ENCODE measurements at places on chromosomes 5 and 9. TPM values are rescaled to one million over a fixed set of nuclear protein-coding genes. Genes with fewer than 3 reads are reported as not detected.

The STPG3 gene
- not detected for total RNA-seq

- no peak for DNase-seq
Observed at GRCh38 chr9:129408535-129409215, 212.2 kb downstream of the C9orf50 start.

DNA sequence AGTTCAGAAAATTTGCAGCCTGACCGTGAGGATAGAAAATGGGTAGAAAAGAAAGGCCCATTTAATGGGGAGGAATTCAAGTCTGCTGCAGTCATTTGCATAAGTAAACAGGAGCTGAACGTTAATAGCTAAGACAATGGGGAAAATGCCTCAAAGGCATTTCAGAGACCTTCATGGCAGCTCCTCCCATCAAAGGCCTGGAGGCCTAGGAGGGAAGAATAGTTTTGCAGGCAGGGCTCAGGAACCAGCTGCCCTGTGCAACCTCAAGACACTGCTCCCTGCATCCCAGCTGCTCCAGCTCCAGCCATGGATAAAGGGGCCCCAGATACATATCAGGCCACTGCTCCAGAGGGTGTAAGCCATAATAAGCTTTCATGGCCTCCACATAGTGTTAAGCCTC, 32.2 kb upstream of the CDH18 start:
- DNase-seq, result no peak

The FOXI1 gene
- not detected for total RNA-seq

The LAMC3 gene
- 0.32 TPM for total RNA-seq

- DNase-seq, result no peak
Observed at GRCh38 chr9:12425878-12426864, 267.0 kb upstream of the TYRP1 start.

The TAS2R1 gene
- total RNA-seq, result not detected

DNA sequence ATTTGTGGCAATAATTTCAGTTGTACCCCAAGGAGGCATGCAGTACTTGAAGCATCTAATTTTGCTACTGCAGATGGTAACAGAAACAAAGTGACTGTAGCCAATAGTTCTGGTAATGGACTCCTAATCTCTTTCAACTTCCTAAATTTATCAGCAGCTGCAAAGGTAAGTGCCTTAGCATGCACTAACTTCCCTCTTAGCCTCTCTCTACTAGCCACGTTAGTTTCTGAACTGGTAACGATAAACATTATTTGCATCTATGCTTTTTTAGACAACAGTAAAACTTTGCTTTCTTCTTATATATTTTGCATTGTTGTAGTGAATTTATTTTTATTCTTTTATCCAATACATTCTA, 6.2 kb upstream of the CKS2 start:
- DNase-seq, result no peak

The OR1N2 gene
- not detected for total RNA-seq

- DNase-seq, result peak; percentile 88
Observed at GRCh38 chr5:38809388-38810359, 36.1 kb upstream of the OSMR start.

The CA9 gene
- 4.3 TPM for total RNA-seq

- peak; percentile 95 for DNase-seq
Observed at GRCh38 chr9:6007058-6007769, 8.2 kb downstream of the RANBP6 start.

GRCh38 chr5:151155775-151156506, 1.6 kb downstream of the ANXA6 start:
- no peak for DNase-seq

GRCh38 chr5:92801911-92802310, 779.1 kb downstream of the NR2F1-AS1 start:
- no peak for DNase-seq

GRCh38 chr9:127664678-127665507, 41.9 kb upstream of the CFAP157 start:
- no peak for DNase-seq

DNA sequence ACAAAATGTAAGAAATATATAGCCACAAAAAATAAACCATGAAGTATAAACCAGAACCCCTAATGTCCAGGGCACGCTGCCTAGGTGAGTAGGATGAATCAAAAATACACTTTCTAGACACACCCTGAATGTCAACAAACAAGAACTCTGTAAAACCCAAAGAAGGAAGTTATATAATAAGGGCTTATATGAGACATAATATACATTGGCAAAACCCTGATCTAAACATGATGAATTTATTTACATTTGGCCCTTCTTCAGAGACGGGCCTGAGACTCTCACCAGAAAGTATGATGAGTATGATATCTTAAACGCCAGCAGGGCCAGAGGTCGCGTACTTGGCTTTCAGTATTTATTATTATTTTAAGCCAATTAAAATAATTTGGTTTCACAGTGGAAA, 125.1 kb upstream of the FST start:
- DNase-seq, result no peak

The LCNL1 gene
- total RNA-seq, result 0.36 TPM

The PRRX2 gene
- total RNA-seq, result 68.8 TPM

GRCh38 chr9:13446286-13446937, 166.9 kb upstream of the MPDZ start:
- no peak for DNase-seq

GRCh38 chr5:88872971-88873370, 10.0 kb downstream of the MEF2C start:
- no peak for DNase-seq

DNA sequence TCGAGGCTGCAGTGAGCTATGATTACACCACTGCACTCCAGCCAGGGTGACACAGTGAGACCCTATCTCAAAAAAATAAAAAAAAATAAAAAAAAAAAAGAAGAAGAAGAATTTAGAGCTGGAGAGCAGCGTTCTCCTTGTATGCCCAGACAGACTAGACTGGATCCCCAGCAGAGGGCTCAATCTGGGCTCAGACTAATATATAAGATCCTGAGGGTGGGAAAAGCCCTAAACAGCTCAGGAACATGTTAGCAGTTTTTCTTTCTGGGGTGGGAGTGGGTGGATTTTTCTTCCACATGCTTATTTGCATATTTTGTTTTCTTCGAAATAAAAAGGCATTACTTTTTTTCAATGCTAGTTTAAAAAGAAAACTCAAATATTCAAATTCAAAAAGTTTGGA, 904 bp upstream of the BSPRY start:
- DNase-seq, result no peak

DNA sequence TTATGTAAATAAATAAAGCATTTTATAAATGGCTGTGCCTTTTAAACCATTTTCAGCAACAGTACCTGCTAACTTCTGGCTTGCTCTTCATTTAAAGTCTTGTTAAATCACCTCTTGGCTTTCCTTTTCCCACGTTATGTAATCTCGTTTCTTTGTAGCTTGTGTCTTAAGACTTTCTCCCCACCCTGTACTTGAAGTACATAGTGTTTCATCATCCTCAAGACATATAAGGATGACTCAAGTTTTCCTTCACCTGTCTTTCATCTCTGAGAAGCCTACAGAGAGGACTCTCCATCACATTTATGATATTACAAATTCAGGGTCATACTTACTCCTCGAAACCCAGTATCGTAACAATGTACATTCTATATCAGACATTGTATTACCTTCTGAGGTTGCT, 33.9 kb downstream of the PRELID2 start:
- no peak for DNase-seq

DNA sequence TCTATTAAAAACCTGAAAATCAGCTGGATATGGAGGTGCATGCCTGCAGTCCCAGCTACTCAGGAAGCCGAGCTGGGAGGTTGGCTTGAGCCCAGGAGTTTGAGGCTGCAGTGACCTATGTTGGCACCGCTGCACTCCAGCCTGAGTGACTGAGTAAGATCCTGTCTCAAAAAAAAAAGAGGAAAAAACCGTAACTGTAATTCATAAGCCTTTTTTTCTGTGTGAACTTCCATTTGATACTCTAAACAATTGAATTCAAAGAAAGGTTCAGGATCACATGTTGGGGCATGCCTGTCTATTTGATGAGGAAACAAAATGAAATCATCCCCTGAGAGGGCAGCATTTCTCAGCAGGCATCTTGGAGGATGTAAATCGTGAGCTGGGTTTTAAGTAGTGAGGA, 38.8 kb downstream of the ITGA2 start:
- peak; percentile 82 for DNase-seq

- no peak for DNase-seq
Observed at GRCh38 chr5:14748180-14748900, 83.8 kb downstream of the OTULIN start.

DNA sequence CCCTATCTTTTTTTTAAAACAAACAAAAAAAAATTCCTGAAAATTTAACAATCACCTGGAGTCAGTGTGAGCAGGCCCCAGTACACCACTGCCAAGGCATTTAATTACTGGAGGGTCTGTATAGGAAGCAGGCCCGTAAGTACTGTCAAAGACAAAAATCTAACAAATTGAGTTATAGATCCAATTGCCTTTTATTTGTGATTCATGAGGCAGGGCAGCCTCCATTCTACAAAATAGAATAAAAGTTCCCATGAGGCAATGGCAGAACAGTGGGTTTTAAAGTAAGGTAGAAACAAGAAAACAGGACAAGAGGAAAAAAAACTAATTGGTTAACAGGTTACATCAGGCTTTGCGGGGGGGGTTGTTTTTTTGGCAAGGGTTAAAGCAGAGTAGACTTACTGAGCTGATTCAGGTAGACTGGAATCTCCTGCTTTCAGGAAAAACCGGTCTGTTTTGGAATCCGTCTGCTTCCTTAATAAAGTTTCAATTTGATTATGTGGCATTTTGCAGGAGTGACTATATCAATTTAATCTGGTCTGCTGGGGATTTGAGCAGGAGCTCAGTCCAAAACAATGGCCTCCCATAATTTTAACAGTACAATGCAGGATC, 48.9 kb downstream of the AUH start:
- no peak for DNase-seq

DNA sequence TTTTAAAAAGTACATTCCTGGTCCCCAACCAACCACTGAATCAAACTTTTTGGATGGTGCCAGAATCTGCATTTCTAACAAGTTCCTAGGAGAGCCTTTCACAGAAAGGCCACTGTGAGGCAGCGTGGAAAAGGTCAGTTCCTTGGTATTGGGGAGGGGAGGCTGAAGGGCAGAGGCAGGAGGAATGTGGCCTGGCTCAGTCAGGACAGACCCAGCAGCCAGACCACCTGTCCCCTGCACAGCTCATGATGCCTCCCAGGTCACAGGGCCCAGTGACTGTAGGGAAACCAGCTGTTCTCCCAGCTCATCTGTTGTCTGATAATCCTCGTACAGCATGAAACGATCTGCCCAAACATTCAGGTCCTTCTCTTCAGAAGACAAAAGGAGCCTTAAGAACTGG, 132.9 kb downstream of the LHFPL2 start:
- DNase-seq, result no peak

The PCDH1 gene
- total RNA-seq, result 29.4 TPM

GRCh38 chr9:129235931-129236331, 57.9 kb upstream of the IER5L start:
- DNase-seq, result no peak

DNA sequence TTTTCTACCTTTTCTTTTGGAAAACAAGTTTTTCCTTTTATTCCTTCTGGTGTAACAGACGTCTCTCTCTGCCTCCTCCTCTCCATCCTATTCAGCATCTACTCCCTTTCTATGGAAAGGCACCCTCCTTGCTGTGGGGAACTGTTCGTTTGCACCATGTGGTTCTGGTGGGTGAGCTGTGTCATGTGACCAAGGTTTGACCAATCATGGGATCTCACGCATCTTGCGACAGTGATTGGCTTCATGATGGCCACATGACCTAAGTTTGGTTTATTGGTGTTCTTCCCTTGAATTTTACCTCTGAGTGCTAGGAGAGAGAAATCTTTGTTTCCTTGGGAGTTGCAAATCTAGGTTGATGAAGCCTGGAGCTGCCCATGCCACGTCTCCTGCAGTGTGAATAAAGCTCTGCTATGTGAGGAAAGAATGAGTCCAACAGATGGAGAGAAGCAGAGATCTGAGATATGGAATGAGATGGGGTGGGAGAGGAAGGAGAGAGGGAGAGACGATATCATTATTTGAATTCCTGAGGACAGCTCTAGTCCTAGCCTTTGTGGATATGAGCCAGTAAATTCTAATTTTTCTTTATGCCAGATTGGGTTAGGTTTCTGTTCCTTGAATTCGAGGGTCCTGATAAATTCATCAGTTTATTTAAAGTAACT, 178.8 kb upstream of the IL12B start:
- no peak for DNase-seq

GRCh38 chr5:96279801-96280542, 153.1 kb downstream of the PCSK1 start:
- DNase-seq, result no peak

- no peak for DNase-seq
Observed at GRCh38 chr5:143914756-143915155, 102.8 kb downstream of the HMHB1 start.

The CCDC192 gene
- not detected for total RNA-seq

DNA sequence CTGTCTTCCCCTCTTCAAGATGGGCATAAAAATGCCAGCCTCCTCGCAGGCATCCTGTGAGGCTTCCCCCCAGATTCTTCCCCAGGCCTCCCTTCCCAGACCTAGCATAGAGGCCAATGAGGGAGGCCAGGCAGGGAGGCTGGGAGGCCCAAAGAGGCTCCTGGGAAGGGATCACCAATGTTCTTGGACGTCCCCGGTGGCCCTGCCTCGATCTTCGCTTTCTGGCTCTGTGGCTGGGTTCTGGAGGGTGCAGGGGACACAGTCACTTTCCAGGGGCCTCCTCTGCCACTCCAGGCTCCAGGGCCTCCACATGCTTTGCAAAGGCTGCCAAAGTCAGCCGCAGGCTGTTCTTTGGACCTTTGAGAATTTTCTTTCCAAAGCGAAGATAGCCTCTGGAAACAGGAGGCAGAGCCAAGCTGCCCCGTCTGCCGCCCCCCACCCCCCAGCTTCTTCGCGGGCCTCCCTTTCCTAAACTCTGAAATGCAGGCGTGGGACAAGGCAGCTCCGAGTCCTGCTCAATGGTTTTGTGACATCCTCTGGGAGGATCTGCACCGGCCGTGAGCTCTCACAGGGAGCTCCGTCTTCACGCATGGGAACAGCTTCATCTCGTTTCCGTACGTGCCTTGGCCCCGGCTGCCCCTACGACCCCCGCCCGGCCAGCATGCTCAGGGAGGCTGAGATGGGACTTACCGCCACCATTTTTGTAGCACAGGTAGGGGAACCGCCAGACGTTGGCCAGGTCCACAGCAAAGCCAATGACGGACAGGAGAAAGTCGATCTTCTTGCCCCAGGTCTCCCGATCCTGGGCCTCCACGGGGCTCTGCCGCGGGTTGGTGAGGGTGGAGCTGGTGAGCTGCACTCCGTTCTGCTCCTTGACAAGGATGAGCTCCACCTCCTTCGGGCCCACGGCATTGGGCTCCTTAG, 2.8 kb downstream of the SLC6A3 start:
- DNase-seq, result no peak

- no peak for DNase-seq
Observed at GRCh38 chr5:62371409-62371808, 32.3 kb downstream of the DIMT1 start.

The SPATA31D4 gene
- not detected for total RNA-seq

- DNase-seq, result no peak
Observed at GRCh38 chr9:101691657-101692056, 46.8 kb downstream of the GRIN3A start.

DNA sequence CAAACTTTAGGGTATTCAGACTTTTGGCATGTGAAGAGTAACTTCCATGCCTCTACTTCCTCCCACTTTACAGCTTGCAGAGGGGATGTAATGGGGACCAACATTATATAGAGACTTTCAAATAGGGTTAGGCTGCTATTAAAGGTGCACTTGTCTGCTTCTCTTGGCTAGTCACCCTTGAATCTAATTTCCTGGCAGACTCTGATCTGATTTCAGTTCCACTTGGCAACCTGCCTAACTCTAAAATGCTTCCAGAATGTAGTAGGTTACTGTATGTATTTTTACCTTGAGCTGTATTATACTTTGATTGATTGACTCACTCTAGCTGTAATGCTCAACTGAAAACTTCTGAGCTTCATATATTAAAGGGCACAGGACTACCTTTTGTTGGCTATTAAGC, 693.4 kb downstream of the KCTD16 start:
- no peak for DNase-seq

The FRMD3 gene
- total RNA-seq, result 7.4 TPM
